Activated CD8-positive, alpha-beta memory T cell treated with anti-CD3 and anti-CD28 coated beads, Interleukin-2, amount 50 U/mL, for 48 hours (primary cell): ENCODE measurements at places on chromosomes 3 and 15.

DNA sequence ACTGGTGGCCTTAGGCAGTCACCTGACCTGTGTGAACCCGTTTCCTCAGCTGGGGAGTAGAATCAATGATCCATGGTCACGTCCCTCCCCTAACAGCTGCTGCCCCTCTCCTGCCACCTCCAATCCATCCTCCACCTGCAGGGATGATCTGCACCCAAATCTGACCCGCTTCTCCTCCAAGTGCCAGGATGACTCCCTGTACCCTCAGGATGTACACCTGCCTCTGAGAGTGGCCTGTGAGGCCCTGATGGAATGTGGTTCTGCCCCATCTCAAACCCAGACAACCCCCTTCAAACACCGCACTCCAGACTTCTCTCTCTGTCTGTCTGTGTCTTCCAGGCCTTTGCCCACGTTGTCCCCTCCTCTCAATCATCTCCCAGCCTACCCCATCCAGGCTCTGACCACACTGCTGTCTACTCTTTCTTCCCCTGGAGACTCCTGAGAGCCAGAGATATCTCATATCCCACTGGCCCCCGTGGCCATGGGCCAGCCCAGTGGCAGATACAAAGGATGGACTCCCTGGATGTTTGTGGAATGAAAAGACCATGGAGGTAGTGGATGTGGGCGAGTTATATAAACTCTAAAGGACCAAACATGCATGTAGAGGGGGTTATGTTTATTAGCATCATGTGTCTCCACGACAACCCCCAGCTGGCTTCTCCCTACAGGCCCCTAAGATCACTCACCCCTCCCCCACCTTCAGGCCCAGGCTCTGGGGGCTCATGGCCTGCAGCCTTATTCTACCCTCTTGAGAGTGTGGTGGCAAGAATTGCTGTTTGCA, 84.9 kb downstream of the SMAD6 start:
- no peak for DNase-seq

DNA sequence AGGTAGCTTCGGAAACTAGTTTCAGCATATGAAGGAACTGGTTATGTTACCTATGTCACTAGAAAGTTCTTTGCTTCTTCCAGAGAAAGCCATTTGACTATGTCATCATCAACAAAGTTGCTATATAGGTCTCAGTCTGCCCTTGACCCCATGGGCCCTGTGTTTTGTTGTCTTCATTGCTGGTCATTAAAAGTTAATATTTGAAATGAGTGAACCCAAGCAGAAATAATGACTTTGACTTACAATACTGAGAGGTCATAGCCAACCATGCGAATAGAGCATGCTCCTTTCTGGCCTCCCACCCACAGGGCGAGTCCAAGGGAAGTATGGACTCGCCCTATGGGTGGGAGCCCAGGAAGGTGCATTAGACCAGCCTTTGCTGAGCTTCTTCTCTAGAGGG, 40.9 kb downstream of the APH1B start:
- no peak for DNase-seq

DNA sequence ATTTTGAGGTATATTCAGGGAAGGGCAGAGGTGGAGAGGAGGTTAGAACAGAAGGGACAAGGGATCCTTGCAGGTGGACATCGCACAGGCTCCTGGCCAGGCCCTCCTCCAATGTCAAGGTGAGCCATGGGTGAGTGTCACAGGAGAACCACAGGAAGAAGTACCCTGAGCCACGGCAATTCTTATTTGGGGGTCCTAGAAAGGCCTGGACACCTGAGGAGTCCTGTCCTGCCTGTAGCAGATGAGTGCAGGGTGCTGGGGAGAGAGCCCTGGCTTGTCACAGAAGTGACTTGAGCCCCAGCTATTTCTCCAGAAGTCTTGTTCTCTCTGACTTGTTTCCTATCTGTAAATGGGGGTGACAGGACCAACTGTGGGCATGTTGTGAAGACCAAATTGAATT, 4.3 kb downstream of the SLC6A20 start:
- no peak for DNase-seq

- no peak for DNase-seq
Observed at GRCh38 chr15:73752806-73753193, 351 bp downstream of the INSYN1 start.
